Activated CD4-positive, alpha-beta memory T cell treated with anti-CD3 and anti-CD28 coated beads for 36 hours (primary cell): ENCODE measurements at places on chromosomes 1 and 21.

GRCh38 chr1:9263984-9264872 lies 28.5 kb upstream of the SPSB1 start:
- no peak for DNase-seq

GRCh38 chr1:38614861-38615260 lies 244.7 kb downstream of the RRAGC start:
- DNase-seq, result no peak

DNA sequence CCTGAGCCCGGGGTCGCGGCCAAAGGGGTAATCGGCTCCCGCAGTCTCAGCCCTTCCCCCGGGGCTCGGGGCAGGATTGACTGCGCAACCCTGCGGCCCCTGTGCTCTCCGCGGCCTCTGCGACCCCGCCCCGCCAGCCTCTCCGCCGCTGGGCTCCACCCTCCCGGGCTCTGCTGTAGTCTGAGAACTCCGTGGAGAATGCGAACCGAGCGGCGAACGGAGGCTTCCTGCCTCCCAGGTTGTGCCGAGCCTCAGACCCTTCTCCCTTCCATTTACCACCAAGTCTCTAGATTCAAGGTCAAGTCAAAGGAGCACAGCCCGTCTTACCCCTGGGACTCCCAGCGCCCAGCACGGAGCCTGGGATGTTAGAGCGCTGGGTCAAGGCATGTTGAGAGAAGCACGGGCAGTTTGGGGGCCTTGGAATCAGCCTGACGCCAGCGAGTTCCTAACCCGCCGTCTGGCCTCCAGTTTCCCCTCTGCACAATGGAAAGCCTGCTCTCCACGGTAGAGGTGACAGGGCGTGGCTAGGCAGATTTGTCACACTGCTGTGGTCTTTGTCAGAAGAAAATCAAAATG lies 3.0 kb downstream of the ATP2B4 start:
- peak; percentile 84 for DNase-seq

DNA sequence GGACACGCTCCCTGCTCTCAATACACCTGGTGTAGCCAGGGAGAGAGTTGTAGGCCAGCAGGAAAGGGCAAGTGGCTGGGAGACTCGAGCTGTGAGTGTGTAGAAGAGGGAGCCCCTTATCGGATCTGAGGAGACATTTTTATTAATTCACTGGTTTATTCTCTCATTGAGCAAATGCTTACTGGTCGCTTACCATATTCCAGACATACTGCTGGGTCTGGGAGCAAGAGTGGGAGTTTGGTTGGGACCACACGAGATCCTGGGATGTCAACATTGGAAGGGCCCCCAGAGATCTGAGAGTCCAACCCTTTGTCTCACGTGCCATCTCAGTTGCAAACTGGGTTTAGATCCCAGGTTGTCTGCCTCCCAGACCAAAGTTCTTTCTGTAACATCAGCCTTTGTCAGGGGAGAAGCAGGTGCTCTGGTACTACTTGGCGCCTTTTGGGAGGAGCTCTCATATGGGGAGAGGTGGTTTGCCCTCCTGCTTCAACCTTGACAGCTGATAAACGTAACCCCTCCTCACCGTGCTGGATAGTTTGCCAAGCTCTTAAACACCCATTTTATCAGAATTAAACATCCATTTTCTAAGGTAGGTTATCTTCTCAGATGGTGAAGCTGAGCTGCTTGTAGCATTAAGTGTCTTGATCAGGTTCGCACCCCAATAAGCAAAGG lies 742 bp downstream of the TMEM222 start:
- DNase-seq, result no peak

GRCh38 chr1:239939602-239940001 lies 152.1 kb upstream of the FMN2 start:
- DNase-seq, result no peak

DNA sequence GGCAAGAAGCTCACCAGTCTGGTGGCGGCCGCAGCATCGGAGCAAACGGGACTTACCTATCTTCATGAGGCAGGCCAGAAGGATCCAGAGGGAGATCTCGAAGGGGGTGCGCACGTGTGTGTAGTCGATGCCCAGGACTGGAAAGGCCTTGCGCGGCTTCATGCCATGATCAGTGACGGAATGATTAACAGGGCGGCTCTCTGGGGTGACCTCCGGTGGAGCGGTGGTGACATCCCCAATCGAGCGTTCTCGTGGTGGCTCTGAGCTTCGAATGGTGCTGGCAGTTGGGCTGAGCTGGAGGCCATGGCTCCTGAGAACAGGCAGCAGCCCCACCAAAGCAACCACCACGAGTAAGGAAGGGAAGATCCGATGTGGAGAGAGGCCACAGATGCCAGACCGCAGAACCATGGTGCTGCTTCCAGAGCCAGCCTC lies 982 bp downstream of the SLC9A1 start:
- DNase-seq, result peak; percentile 20

DNA sequence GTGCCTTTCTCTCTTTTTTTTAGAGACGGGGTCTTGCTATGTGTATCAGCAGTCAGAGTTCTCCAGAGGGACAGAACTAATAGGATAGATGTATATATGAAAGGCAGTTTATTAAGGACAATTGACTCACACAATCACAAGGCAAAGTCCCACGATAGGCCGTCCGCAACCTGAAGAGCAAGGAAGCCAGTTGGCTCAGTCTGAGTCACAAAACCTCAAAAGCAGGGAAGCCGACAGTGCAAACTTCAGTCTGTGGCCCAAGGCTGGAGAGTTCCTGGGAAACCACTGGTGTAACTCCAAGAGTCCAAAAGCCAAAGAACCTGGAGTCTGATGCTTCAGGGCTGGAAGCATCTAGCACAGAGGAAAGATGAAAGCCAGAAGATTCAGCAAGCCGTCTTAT lies 16.3 kb upstream of the H3-3A start:
- no peak for DNase-seq

- DNase-seq, result no peak
Observed at GRCh38 chr1:192945390-192946130, 113.6 kb downstream of the UCHL5 start.

GRCh38 chr1:206070627-206071304 lies 17.8 kb downstream of the RHEX start:
- DNase-seq, result no peak

GRCh38 chr1:59137276-59137615 lies 159.6 kb upstream of the FGGY start:
- no peak for DNase-seq

DNA sequence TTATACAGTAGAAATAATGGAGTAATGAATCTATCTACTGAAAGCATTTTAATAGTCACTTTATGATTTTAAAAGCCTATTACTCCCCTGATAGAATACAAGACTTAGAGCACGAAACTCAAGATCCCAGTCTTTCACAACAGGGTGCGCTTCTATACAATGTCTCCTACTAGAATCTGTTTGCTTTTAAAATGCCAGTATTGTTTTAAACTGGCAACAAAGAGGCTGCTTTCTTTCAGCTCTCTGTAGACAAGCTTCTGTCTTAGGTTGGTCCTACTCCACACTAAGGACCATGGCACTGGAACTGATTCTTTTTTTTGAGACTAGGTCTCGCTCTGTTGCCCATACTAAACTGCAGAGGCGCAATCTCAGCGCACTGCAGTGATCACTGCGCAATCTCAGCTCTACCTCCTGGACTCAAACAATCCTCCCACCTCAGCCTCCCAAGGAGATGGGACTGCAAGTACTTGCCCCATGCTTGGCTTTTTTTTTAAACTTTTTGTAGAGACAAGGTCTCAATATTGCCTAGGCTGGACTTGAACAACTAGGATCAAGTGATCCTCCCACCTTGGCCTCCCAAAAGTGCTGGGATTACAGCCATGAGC lies 4.8 kb downstream of the DCAF8 start:
- no peak for DNase-seq

GRCh38 chr1:170306948-170307347 lies 161.2 kb downstream of the NTMT2 start:
- no peak for DNase-seq

GRCh38 chr1:34460193-34460592 lies 283.5 kb downstream of the C1orf94 start:
- DNase-seq, result peak; percentile 55

GRCh38 chr1:40783001-40783905 lies at the start of gene KCNQ4:
KCNQ4 (plus strand) TSS chr1:40783787; CDS start chr1:40784094, 307 bp downstream.
- peak; percentile 37 for DNase-seq

DNA sequence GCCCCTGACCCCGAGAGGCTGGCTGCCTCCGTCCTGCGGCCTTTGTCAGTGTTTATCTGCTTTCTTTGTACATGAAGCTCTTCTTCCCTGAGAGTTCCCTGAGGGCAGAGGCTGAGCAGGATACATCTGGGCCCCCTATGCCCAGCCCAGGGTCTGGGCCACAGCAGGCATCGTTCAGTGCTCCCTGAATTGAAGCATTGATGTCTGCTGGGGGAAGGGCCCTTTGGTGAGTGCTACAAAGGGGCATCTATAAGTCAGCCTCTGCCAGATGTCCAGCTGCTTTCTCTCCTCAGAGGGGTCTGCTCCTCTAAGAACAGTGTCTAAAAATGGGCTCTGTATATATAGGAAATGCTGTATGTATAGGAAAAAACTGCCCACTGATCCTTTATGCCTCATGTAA lies 2.1 kb downstream of the HEYL start:
- DNase-seq, result no peak

DNA sequence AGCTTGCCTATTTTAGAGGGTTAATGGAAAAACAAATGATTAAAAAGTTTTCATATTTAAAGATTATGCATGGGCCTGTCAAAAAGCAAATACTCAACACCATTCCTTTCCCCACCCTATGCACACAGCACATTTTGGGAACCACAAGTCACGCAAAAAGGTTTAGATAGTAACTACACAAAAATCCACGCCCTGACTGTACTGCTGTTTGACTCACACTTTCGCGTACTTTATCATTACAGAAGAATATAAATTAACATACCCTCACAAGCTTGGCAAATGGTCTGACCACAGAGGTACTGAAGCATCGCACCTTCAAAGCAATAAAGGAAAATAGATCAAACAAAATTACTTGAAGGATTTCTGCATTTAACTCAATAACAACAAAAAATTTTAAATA lies 1.4 kb downstream of the ATP5PO start:
- DNase-seq, result no peak

- no peak for DNase-seq
Observed at GRCh38 chr1:205739348-205740160, 10.4 kb downstream of the NUCKS1 start.

- no peak for DNase-seq
Observed at GRCh38 chr1:210262897-210263272, 30.3 kb downstream of the SERTAD4 start.

- no peak for DNase-seq
Observed at GRCh38 chr1:29833581-29833980, 597.3 kb downstream of the PTPRU start.

- no peak for DNase-seq
Observed at GRCh38 chr1:210254298-210254697, 21.7 kb downstream of the SERTAD4 start.

DNA sequence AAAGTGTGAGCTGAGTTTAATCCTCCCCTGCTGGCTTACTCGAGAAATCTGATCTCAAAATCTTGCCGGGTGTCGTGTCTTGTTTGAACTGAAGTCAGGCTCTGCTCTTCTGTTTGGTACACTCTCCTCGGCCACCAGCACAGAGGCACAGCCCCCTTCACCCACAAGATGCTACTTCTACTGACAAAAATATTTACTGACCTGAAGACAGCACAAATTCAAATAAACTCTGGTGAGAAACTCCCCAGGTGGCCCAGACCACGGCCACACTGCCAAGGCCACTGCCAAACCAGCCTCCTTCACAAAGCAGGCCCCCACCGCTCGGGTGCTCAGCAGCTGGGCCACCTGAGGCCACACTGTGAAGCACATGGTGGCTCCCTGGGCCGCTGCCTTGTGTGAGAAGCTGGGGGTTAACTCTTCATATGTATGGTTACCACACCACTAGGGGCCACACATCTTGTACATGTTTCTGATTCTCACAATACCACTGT lies 80.6 kb downstream of the TGFBR3 start:
- peak; percentile 21 for DNase-seq

GRCh38 chr1:56444960-56445646 lies 134.3 kb downstream of the PLPP3 start:
- DNase-seq, result no peak

DNA sequence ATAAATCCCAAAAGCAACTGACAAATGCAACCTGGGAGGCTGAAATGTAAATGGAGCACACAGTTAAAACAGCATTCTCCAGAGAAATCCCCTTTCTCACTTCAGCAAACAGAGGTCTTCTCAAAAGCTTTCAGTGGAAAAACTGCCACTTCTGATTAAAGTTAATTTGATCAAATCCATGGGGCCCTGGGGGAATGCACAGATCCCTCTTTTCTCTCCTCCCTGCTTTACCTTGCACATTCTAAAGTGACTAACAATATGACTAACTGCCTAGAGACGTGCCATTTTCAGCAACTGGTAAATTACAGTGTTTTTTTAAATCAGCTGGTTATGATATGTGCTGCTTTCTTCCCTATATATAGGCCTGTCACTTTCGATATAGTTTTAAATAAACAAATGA lies 142.5 kb downstream of the RERE start:
- DNase-seq, result no peak

DNA sequence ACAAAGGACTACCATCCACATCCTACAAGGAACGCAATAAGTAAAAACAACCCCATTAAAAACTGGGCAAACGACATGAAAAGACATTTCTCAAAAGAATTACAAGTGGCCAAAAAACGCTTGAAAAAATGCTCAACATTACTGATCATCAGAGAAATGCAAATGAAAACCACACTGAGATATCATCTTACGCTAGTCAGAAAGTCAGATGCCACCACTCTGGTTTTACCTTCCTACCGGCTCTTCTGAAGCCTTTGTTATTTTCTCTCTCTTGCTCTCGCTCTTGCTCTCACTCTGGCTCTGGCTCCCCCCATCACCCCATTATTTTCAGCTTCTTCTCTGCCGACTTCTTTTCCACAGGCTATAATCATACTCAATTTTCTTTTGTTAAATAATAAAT lies 38.8 kb downstream of the VPS45 start:
- peak; percentile 30 for DNase-seq
